ACHN (cell line): ENCODE measurements at places on chromosomes 13 and 19.

DNA sequence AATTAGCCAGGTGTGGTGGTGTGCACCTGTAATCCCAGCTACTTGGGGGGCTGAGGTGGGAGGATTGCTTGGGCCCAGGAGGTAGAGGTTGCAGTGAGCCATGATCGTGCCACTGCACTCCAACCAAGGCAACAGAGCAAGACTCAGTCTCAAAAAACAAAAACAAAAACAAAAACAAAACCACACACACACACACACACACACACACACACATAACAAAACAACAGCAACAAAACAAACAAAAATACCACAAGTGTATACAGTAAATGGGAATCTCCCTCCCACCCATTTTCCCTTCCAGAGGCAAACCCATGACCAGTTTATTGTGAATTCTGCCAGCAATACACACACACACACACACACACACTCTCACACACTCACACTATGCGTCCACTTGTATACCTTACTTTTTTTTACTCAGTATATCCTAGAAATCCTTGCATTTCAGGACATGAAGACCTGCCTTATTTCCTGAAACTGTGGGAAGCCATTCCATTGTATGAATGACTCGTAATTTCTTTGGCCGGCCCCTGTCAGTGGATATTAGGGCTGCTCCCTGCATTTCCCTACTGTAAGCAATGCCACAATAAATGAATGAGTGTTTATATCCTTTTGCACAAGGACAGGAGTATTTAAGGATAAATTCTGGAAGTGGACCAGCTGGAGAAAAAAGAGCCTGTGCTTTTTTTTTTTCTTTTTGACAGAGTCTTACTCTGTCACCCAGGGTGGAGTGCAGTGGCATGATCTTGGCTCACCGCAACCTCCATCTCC is 6.9 kb upstream of the PLEKHF1 start:
- no peak for DNase-seq

- no peak for DNase-seq
These were observed 197.4 kb downstream of the DLEU7 start for GRCh38 chr13:50646070-50646469.

DNA sequence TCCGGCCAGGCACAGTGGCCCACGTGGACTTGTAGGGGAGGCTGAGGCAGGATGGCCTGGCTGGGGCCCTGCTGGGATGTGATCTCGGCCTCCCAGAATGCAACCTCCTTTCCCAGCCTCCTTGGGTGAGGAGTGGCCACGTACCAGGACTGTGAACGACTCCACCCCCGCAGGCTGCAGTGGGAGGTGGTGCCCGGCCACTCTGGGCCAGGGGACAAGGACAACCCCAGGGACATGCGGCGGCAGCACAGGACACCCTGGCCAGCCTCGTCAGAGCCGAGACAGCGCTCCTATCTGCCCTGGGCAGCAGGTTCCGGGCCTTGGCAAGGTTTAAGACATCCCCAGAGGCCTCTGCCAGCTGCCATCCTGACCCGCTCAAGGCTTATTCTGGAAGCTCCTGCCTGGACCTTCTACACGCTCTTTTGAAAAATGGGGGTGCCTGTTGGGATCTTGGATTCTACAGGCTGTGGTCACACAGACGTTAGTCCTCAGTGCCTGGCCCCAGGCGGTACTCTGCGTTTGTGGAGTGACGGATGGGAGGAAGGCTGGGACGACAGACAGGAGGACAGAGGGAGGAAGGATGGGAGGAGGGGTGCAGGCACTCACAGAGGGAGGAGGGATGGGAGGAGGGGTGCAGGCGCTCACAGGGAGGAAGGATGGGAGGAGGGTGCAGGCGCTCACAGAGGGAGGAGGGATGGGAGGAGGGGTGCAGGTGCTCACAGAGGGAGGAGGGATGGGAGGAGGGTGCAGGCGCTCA is 19.9 kb upstream of the CACTIN start:
- no peak for DNase-seq

- DNase-seq: peak; percentile 20
These were observed 5.8 kb upstream of the TMC4 start for GRCh38 chr19:54178581-54179261.

- DNase-seq: no peak
These were observed 90.3 kb downstream of the IER2 start for GRCh38 chr19:13240312-13241022.

DNA sequence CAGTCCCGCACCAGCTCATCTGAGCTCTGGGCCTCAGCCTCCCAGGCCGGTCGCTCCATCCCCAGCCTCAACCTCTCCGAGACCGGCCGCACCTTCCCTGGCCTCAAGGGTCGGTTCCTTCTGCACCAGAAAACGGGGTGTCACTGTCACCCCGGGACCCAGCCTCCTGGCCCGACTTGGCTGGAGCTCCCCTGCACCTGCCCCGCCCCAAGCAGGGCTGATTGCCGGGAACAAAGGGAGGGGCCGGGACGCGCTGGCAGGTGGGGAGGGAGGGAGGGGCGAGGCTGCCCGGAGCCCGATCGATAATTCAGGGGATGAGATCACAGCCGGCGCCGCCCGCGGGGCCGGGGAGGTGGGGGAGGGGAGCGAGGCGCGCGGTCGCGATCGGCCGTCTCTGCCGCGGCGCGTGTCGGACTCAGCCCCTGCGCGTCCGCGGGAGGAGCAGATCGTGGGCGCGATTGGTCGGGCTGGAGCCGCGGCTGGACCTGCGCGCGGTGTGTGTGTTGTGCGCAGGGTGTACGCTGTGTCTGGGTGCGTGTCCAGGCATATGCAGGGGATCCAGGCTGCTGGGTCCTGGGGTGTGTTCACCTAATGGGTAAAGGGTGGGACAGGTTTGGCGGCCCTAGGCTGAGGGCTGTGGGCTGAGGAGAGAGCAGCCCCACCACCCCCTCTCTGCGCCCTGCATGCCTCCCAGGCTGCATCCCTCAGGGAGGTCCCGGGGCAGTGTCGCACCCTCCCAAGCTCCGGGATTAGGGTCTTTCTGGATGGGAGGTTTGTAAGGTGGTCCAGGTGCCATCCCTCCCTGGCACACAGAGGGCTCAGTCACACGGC is 1.1 kb upstream of the SHC2 start:
- no peak for DNase-seq

- DNase-seq: no peak
These were observed 17.9 kb downstream of the ZNF101 start for GRCh38 chr19:19686580-19686979.
